ENCODE measurements at places on chromosomes 2 and 18.

GRCh38 chr2:199336546-199336945, 121.2 kb downstream of the SATB2 start:
- no peak for DNase-seq

GRCh38 chr2:62200291-62200841, 4.5 kb downstream of the B3GNT2 start:
- no peak for DNase-seq

DNA sequence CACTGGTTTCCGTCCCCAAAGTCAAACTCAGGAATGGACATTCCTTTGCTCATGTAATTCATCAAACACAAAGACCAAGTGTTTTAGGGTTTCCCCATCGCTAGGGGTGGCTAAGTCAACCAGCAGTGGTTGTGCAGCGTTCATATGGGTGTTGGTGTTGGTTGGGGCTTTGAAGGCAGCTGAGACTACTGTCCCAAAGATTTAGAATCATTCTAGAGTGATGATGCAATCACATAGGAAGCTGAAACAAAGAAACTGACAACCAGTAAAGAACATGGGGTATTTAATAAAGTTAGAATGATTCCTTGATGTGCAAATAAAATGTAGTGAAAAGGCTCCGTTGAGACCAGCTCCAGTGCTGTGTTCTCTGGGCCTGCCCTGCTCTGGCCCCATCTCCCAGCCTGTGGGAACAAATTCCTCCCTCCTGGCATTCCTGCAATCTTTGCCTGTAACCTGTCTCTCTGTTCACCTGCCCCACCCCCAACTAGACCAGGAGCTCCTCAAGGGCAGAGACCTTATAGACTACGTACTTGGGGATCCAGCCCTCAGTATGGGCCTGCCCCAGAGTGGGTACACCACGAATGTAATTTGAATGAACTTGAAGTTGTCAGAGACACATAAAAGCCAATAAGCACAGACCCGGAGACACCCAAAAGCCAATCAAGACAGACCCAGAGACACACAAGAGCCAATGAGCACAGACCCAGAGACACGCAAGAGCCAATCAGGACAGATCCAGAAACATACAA, 191.7 kb upstream of the TWIST2 start:
- DNase-seq: no peak

DNA sequence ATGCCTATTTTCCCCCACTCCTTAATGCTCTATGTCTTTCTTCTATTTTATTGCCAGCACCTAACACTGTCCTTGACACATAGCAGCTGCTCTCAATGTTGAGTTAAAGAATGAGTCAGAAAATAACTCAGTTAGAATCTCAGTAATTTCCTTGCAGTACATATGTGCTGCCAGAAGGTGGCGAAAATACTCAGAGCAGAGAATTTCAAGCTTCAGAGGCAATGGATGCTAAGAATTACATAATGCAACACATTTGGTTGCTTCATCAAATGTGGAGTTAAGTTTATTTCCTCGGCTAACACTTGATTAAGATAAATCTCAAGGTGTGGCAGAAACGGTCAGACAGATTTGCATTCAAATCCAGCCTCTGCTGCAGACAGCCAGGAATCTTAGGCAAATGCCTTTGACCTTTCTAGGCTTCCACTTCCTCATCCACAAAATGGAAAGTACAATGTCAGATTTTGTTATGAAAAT, 105.6 kb downstream of the VSNL1 start:
- DNase-seq: peak; percentile 75

GRCh38 chr18:29730073-29730472, 1312.5 kb downstream of the DSC3 start:
- no peak for DNase-seq

DNA sequence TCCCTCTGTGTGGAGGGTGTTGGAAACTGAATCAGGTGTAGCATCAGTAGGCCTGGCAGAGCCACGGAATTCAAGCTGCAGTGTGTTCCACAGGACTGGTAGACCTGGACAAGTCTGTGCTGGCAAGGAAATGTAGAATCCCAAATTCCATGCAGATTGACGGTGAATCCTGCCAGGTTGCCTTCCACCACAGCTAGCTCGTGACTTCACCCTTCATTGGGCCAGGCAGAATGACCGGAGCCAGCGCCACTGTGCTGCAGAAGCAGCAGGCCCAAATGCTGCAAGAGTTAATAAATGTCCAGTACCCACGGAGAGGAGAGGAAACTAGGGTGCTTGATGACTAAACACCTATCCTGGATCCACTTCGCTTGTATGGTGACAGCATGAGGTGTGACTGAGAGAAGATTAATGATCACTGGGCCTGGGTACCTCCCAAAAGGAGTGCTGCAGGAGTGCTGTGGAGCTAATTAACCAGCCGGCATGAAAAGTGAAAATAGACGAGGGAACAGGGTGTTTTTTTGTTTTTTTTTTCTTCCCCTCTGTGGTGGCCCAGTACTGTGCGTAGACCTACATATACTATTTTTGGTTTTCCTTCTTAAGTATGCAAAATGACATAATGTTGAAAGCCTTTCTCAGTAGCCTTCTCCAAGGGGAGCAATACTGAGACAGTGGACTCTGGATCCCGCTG, 122.2 kb downstream of the TANC1 start:
- no peak for DNase-seq

- DNase-seq: no peak
These were observed 1.2 kb downstream of the CABLES1 start for GRCh38 chr18:23136326-23137096.

DNA sequence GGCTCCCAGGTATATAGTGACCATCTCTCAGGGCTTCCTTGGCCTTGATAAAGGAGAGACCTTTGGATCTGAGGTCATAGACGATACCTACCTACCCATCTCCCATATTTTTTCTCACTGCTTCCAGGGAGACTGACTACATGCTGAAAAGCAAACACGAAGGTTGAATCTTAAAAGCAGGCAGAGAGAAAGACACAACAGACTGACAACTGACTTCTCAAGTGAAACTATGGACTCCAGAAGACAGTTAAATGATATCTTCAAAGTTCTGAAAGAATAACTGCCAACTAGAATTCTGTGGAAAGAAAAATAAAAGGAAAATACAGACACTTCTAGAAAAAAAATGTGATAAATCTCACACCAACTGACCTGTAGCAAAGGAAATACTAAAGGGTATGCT, 76.5 kb upstream of the HAAO start:
- no peak for DNase-seq

- no peak for DNase-seq
These were observed 87.3 kb upstream of the ZCCHC2 start for GRCh38 chr18:62435435-62436031.

DNA sequence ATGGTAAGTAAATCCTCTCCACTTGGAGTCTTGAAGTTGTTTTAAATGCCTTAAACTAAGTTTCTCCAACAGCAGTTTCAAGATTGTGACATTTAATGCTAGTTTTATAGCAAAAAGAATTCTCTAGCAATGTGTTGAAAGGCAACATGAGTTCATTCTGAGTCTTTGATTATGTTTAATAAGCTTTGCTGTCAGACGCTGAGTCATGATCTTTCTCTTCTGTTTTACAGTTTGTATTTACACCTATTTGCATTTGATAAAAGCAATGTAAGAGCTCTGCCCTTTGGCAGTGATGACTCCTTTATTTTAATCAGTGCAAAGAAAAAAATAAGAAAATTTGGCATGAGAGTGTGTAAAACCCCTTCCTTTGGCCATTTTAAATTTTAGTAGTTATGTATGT, 497.7 kb downstream of the STK39 start:
- no peak for DNase-seq

GRCh38 chr18:57942493-57942892, 101.5 kb upstream of the NEDD4L start:
- no peak for DNase-seq

DNA sequence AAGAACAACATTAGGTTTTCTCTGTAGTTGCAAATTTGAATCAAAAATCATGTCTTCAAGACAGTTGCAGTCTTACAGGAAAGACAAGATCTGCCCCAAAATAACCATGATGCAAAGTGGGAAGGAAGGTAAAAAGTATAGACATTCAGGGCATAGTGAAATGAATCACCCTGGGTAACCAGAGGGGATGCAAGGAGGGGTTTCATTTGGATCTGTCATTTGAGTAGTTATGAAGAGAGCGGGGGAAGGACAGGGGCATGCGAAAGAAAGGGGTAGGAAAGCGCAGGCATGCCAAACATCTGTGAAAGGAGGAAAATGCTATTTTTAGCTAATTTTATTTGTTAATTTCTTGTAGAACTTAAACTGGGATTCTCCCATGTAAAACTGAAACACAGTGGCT, 219.1 kb upstream of the BOD1L2 start:
- DNase-seq: no peak

DNA sequence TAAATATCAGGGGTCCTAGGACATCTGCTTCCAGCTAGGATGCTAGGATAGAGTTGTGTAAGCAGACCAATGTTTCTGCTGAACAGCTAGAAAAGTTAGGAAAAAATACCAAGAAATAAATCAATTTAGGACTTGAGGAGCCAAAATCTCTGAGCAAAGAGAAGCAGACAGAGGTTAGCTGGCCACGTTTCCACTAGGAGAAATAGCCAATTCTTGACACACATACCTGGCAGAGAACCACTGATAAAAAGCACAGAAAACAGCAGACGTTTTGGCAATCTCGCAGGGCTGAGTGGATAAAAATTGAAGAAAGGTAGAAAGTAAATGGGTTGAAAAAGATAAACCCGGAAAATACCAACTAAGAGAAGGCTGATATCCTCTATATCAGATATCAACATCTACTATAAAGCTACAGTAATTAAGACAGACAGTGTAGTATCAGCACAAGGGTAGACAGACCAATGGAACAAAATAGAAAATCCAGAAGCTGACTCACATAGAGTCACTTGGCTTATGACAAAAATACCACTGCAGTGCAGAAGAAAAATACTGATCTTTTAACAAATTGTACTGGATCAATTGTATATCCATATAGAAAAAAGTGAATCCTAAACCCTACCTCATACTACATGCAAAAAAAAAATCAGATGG, 306.1 kb upstream of the KLHL29 start:
- DNase-seq: no peak

GRCh38 chr2:123870881-123871276, 154.2 kb upstream of the CNTNAP5 start:
- no peak for DNase-seq

DNA sequence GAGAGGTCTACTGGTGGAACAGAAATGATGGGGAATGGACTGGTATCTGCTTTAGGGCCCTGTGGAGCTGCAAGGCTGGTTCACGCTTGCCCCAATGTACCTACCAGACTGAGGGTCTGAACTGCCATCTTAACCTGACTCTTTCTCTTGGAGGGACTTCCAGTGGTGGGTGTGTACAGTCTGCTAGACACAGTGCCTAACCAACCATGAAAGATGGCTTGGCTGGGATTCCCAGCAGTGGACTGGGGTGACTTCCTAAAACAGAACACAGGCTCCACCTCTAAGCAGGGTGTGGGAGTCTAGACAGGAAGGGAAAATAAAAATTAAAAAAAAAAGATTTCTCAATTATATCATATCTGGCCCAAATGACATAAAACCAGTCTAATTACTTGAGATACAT, 25.5 kb upstream of the MYO3B start:
- DNase-seq: no peak

- DNase-seq: no peak
These were observed 31.1 kb downstream of the UGP2 start for GRCh38 chr2:63872571-63873328.

DNA sequence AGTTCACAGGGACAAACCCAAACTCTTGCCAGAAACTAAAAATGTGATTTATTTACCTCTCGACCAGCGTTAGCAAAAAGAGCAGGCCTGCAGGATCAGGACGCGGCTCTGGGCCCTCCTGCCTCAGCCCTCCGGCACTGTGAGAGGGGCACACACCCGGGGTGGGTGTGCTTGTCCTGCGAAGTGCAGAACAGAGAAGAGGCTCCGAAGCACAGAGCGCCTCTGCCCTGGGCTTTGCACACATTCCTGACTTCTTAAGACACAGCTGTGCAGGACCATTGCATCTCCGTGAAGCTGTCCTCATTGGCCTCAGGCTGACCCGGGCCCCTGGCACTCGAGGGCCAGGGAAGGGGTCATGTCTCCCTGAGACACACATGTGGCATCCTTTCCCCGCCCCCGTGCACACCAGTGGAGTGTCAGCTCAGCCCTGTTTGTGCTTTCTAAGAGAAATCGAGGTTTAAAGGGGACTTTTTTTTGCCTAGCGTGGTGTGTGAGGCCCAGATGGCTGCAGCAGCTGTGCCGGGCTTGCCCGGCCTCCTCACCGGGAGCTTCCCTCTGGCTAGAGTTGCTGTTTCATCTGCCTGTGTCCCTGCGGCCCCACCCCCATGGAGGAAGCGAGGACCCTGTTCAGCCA, 9.9 kb upstream of the NFATC1 start:
- no peak for DNase-seq

GRCh38 chr2:56456791-56457190, 273.0 kb downstream of the CCDC85A start:
- DNase-seq: no peak

Data from fibroblast of skin of left quadriceps (primary cell).